ENCODE measurements at places on chromosomes 2 and 18.

DNA sequence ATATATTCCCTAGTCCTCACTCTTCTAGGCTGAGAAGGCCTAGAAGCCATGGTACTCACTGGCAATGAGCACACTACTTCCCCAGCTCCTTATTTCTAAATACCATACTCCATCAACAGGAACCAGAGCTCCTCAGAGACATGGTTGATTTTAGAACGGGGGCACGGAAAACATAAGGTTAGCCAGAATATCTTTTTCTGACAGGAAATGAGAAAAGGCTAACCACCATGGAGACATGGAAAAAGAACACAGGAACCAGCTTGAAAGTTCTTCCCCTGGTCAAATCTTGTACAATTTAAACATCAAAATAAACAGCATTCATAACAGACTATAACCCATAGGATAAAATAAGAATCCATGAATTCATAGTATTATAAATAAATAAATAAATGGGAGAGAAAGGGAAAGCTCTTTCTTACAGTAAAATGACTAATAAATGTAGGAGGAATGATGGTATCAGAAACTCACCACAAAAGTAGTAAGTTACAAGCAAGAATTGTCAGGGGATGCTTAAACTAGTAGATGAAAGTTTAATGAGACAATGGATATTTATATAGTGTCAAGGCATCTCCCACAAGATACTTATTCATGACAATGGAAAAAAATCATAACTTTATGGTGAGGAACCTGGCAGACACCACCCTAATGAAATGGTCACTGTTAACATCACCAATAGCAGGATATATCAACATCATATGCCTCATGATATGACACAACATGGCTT lies 20.6 kb upstream of the GCC2 start:
- no peak for DNase-seq

DNA sequence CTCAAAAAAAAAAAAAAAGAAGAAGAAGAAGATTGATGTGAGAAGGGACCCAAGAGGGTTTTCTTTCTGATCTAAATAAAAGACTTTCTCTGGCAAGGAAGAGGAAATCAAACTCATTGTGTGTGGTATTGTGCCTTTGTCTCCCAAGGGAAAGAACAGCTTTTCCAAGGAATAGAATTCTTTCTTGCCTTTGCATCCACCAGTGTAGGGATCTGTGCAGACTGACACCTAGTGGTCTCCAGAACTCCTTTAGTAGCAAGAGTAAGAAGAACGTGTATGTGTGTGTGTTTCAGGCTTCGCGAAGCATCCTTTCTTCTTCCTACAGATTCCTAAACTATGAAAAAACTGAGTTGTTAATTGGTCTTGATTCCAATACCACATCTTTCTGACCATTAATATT lies 33.5 kb upstream of the CRIM1 start:
- no peak for DNase-seq

DNA sequence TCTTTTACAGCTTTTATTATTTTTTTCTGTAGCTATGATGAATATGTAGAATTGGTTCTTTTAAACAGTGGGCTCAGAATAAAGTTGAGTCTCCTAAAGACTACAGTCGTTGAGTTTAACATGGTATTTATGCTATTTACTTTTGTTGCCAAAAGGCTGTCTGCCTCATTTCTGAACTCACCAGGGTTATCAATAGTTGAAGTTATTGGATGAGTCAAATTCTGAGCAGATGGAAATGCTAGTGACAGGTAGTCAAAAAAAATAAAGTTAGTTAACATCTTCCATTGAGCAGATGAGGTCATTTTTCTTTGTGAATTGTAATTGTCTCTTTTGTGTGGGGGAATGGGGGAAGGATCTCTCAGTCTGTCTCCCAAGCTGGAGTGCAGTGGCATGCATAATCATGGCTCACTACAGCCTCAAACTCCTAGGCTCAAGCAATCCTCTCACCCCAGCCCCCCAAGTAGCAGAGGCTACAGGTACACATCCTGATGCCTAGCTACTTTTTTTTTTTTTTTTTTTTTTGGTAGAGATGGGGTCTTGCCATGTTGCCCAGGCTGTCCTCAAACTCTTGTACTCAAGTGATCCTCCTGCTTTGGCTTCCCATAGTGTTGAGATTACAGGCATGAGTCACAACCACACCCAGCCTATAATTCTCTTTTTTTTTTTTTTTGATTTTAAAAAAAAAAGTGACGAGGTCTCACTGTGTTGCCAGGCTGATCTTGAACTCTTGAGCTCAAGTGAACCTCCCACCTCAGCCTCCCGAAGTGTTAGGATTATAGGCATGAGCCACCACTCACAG lies 8.9 kb downstream of the PAPOLG start:
- DNase-seq: no peak

DNA sequence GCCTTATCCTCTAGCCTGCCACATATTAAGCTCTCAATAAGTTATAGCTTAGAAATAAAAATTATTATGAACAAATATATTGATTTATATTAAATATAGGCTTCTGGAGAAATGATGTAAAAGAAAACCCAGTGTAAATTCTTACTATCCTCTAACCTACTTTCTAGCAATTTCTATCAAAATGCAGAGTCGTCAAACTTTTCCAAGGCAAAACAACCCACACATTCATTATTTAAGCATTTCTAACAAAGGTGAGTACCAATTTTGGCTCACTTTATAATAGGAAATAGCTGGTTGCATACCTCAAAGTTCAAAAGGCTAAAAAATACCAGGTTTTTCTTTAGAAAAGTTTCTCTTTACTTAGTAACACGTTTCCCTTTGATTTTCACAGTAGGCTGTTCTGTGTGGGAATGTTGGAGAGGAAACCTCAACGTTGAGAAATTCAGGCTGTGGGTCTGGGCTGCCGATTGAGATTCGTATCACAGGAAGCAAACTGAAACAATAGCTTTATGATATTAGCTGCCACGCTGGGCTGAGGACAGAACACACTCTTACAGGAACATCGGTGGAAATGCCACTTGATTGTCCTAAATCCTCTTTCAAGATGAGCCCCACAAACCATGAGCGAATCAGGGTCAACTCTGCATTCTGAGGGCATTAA lies 53.0 kb downstream of the EPAS1 start:
- no peak for DNase-seq

GRCh38 chr2:163077241-163077640 lies 238.7 kb upstream of the KCNH7 start:
- DNase-seq: no peak

- no peak for DNase-seq
Observed at GRCh38 chr2:9665898-9666297, 35.1 kb upstream of the YWHAQ start.

DNA sequence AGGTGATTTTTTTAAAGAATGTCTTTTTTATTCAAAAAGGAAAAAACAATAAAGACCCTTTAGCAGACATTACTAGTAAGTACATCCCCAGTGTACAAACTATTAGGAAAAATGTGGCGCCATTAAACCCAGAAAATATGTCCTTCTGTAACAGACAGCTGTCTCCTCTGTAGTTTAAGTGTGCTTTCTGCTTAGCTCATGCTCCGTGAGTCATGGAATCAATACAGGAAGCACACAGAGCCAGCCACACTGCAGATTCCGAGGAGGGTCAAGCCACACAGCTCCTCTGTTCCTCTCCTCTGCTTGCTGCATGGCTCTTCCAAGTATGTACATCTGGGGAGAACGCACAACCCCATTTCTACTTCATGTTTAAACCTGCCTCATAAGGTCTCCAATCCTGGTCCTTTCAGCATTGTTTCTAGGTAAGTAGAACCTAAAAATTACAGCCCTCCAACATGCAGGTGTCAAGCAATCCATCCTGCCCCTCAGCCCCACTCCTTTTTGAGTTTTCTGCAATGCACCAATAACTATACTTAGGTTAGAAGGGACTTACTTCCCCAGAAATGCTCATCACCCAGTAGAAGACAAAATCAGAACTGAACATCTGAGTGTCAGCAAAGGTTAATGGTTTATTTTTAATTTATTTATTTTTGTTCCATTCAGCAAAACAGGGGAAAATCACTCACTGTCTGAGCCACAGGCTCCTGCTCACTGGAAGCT lies 37.5 kb downstream of the ACVR1 start:
- no peak for DNase-seq

DNA sequence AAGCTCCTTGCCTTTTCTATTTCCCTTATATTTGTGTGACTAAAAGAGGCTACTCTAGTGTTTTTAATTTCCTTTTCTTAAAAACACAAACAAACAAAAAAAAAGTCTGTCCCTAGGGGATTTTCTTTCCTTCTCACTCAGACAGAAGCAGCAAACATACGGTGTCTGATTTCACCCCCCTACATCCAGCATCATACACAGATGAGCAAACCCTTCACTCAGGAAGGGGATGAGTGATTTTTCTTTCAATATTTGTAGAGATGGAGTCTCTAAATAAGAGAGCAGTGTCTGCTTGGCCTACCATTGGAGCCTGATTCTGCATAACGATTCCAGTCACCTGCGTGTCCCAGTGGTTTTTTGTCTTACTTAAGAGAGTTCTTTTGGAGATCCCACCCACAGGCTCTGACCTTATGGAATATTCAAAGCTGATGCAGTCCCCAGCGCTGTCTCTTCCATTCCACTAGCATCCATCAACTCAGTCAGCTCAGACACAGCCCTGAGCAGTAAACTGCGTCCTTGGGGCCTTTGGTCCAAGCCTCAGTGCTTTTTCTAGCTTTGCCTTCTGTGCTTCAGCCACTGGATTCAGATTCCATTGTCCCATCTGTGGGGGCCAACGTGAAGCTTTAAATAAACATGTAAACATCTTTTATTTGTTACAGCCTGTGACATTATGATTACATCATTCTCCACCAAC lies 52.6 kb upstream of the TPO start:
- no peak for DNase-seq

Measured in stimulated activated CD8-positive, alpha-beta memory T cell treated with anti-CD3 and anti-CD28 coated beads, Interleukin-2, amount 100 ng/mL, for 48 hours (primary cell).